ENCODE measurements at places on chromosomes 12 and 14. TPM values are rescaled to one million over a fixed set of nuclear protein-coding genes. Genes with fewer than 3 reads are reported as not detected.

- no peak for DNase-seq
These were observed 7.6 kb upstream of the TMED10 start for GRCh38 chr14:75184039-75184438.

The OAS1 gene
- total RNA-seq, result 5.1 TPM

DNA sequence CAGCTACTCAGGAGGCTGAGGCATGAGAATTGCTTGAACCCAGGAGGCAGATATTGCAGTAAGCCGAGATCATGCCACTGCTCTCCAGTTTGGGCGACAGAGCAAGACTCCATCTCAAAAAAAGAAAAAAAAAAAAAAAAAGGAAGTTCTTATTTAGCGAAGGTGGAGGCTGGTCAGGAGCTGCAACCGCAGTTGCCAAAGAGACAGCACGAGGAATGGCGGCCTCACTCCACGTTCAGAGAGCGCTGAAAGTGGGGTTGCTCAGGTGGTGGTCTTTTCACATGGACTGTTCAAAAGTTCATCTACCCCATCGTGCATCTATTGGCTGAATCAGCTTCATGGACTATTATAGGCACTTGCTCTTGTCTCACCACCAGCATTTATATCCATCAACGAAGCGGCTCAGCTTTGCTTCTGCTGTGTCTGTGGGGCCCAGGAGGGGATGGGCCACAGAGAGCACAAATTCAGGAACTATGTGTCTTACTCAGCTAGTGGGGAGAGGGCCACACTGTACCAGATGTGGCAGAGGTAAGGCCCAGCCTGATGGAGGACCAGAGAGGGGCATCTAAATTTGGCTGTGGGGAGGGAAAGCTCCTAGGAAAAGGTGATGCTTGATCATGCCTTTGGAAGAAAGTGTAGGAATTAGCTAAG lies 27.3 kb downstream of the SLC25A47 start:
- no peak for DNase-seq

DNA sequence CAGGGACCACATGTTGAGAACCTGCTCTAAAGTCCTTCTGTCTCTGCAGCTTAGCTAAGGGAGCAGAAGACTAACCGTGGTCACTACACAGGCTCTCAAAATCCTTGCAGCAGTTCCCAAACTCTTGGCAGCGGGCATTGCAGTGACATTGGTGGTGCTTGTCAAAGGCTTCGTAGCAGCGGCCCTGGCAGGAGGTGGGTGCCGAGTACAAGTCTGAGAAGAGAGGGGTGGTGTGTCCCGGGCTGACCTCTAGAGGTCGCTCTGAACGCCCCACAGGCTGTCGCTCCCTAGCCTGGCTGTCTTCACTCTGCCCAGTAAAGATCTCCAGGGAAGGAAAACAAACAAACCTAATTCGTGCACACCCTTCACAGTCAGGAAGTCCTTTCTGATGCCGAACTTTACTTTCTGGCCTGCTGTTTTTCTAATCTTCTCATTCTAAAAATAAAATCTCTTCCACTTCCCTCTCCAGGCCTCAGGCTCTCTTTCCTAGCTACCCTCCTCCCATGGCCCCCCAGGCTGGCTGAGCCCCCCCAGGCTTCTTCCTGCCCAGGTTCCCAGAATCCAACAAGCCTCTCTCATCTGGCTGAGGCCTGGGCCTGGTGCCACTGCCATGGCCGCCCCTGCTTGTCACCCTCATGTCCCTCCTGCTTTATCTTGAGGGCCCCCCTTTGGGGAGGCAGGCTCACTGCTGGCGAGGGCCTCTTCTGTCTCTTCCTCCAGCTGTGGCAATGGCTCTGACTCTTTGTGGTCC lies 7.7 kb downstream of the ENDOU start:
- peak; percentile 85 for DNase-seq

DNA sequence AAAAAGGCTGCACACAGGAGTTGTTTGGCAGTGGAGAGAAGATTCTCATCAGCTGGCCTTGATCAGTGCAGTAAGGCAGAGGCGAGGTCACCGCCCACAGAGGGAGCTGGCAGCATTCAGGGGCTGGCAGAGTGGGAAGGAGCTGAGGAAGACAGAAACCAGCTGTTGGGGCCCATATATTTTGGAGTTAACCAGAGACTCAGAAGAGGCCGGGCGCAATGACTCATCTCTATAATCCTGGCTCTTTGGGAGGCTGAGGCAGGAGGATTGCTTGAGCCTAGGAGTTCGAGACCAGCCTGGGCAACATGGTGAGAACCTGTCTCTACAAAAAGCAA lies 17.7 kb downstream of the SMCO2 start:
- peak; percentile 72 for DNase-seq

- DNase-seq, result peak; percentile 36
These were observed 1.7 kb downstream of the ANGEL1 start for GRCh38 chr14:76810953-76811400.

The IFI27L1 gene
- 23.6 TPM for total RNA-seq

DNA sequence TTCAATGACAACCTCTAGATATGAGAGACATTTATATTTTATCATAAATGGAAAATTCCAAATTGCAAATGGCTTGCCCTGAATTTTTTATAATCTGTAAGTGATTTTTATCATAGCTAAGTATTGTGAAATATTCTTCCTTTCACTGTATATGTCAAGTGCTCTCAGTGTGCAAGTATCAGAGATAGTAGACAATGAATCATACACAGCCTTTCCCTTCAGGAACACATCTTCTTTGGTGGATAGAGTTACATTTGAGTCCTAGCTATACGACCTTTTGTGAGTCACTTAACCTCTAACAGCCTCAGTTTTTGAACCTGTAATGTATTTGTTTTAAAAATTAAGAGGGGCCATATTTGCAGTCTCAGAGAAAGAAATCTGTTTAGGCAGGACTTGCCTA lies 350.7 kb upstream of the SEL1L start:
- no peak for DNase-seq

DNA sequence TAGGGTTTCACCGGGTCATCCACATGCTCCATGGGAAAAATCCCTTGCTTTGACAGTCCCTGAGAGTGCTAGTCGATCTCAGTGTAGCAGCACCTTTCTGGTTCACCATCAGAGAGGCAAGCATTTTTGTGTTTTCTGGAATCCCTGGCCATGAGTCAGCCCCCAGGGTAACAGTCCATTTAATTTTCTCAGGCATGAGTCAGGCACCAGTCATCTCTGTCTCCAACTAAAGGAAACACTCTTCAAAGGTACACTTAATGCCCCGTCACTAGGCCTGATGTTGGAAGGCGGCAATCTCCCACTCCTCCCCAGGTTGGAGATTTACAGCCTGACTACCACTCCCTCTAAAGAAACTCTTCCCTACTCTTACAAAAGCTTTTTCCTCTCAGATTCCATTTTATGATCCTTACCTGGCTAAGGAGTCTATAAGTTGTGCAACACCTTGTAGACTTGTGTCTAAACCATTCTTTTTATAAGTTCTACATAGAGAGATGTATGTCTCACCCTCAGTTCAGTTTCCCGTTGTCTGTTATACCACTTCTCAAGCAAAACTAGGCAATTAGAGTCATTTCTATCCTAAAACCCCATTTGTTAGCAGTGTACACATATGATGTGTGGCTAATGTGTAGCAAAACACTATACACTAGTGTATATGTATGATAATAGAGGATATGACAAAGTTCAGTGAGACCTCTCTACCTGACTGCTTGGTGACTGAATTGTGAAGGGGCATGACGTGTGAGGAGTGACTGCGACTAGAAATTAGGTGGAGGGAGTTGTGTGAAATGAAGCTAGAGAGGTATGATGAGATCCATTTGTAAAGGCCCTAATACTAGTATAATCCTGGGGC lies 24.6 kb downstream of the TMEM19 start:
- peak; percentile 93 for DNase-seq

The INHBC gene
- total RNA-seq, result not detected

- no peak for DNase-seq
These were observed 431.9 kb downstream of the BCL11B start for GRCh38 chr14:98840091-98840490.

The SLC11A2 gene
- total RNA-seq, result 54.3 TPM

The TOMM20L gene
- total RNA-seq, result not detected

The INHBE gene
- total RNA-seq, result 1.6 TPM

DNA sequence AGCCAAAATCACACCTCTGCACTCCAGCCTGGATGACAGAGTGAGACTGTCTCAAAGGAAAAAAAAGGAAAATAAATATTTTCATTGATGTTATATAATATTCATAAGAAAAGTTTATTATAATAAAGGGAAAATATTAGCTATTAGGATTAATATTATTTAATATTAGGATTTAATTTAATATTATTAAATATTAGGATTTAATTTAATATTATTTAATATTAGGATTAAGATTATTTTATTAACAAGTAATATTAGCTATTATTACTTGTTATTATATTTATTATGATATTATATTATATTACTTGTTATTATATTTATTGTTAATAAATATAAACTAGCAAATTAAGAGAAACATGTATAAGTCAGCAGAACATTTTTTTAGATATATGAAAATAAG lies 518.1 kb downstream of the FSCB start:
- DNase-seq, result no peak

The ALDH2 gene
- 36.1 TPM for total RNA-seq
